ENCODE measurements at places on chromosomes 16 and 17.

DNA sequence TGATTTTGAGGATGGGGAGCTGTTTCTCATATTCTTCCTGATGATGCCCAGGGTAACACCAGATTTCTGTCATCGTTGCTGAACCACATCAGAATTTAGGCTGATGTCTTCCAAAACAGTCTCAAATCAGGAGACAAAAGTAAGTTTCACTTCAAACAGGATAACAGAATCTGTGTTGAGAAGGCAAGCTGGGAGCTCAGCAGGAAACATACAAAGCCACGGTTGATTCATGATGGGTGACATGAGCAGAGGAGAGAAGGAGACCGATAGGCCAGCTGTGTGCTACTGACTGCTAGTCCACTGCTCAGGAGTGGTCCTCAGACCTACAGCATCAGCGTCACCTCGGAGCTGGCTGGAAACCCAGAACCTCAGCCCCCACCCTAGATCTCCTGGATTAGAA is 62.9 kb upstream of the RCVRN start:
- no peak for DNase-seq

- no peak for DNase-seq
Observed at GRCh38 chr16:52741351-52741750, 194.4 kb upstream of the TOX3 start.

GRCh38 chr16:56337131-56337857 is 88.1 kb downstream of the AMFR start:
- DNase-seq: no peak

DNA sequence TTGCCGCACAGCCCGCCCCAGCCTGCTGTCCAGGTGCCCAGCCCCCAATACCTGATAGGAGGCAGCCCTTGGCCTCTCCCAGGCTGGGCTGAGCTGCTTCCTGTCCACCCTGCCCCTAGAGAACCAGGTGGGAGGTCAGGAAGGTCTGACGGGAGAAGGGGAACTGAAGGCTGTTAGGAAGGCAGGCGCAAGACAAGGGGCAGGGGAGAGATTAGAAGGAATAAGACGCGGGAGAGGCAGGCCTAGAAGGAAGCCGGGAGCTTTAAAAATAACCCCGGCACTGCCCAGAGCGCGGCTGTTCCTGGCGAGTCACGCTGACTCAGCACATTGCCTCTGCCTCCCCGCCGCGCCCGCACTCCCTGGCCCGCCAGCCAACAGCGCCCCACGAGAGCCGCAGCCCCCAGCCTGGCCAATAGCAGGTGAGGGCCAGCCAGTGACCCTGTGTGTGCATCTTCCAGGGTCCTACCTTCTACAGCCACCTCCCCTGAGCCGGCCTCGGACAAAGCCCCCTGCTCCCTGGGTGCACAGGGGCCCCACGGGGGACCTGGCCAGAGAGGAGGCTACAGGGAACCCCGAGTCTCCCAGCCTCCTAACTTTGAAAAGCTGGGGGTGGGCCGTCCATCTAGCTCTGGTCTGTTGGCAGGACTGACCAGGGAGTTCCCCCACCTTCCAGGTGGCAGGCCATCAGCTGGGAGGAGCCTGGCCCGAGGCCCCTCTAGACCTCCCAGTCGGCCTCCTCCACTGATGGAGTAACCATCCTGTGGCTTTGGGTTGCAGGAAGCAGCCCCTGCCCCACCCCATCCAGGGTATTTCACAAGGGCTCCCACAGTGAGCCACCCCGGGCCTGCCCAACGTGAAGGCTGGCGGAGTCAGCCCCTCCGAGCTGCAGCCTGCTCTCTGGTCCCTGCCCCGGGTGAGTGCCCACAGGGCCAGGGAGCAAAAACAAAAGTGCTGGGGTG is 4.0 kb downstream of the MAFG start:
- DNase-seq: no peak

- DNase-seq: no peak
Observed at GRCh38 chr17:58875261-58875660, 119.6 kb downstream of the PPM1E start.

GRCh38 chr17:7019367-7019766 is 3.5 kb upstream of the BCL6B start:
- DNase-seq: no peak

- DNase-seq: no peak
Observed at GRCh38 chr17:75933808-75934207, 7.0 kb downstream of the FBF1 start.

GRCh38 chr17:54608634-54609155 is 292.0 kb upstream of the TOM1L1 start:
- DNase-seq: no peak

DNA sequence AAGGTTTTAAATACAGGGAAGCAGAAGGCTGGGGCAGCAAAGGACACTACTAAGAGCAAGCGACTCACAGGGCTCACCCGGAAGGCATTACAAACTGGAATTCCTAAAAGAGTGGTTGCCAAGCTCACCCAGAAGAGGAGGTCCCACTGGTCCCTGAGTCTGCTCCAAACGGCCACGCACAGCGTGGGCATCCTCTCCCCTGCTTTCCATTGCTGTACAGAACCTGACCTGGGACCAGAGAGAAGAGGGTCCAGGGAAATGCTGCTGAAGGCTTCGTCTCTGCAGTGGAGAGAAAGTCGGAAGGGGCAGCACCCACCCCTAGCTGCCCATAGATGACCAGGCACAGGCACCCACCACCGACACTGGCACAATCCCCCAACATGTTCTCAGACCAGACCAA is 67.2 kb downstream of the ADCY9 start:
- no peak for DNase-seq

DNA sequence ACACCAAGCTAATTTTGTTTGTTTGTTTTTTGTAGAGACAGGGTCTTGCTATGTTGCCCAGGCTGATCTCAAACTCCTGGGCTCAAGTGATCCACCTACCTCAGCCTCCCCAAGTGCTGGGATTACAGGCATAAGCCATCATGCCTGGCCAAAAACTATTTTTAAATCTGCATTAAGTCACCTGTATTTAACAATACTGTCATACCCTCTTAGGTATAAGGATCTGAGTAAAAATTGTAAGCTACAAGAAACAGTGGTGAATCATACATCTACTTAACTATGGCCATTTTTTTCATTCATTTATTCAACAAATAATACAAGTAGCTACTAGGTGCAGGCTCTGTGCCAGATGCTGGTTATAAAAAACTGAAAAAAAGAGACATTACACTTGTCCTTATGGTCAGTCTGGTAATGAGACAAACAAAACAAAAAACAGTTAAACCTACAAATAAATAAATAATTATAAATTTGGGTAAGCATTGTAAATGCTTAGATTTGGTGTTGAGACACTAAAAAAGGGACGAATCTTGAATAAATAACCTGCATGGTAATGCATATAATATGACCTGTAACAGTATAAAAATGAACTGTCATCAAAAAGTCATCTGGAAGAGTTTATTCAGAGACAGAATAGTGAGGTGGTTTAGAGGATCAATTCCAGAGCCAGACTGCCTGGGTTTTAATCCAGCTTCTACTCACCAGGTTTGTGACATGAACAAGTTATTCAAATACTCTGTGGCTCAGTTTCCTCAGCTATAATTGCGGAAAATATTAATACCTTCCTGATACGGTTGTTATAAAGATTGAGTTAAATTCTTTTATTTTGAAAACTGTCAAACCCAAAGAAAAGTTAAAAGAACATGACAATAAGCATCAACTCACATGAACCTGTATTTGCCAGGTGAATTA is 26.8 kb downstream of the BRIP1 start:
- no peak for DNase-seq

- DNase-seq: no peak
Observed at GRCh38 chr16:83116274-83116892, 489.6 kb downstream of the CDH13 start.

DNA sequence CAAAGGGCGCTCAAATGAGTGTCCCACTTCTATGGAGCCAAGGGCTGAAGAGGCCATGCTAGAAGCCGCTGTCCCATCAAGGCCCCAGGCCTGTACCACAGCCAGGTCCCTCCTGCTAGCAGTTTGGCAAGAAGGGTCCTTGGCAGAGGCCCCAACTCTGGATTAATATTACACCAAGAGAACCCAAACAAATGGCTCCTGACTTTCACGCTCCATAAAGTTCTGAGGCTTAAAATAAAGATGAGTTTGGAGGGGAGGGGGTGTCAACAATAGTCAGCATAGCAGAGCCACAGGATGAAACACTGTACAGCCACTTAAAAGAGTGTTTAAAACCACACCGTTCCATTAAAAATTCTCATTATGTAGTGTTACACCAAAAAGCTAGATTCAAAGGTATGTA is 30.5 kb downstream of the CUEDC1 start:
- DNase-seq: peak; percentile 20

DNA sequence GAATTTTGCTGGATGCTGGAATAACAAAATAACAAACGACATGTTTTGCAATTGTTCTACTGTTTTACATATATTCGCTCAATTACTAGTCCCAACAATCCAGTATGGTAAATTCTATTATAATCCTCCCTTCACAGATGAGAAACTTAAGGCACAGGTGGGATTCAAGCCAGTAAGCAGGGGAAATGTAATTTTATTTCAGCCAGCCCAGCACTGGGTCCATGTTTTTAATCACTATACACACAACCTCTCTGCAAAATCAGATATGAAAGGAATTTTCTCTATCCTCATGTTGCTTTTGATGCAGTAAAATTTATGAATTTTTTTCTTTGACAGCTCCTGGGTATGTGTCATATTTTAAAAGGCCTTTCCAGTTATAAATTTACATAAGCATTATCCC is 4.4 kb downstream of the KRTAP4-5 start:
- DNase-seq: no peak

DNA sequence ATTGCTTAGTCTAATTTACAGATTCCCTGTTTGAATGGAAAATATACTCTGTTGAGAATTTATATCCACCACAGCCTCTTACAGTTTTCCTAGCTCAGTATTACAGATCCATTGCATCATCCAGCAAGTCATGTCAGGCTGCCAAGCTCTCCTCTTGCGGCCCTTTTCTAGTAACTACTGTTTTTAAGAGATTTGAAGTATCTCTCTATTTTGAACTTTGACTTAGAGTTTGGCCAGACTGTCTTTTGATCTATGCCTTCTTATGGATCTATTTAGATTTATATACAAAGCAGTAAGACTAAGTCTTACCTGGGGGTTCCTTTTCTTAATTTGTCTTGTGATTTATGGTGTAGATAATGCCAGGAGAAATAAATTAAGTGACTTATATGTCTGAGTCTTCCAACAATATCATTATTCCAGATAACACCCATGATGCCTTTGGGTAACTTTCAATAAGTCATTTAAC is 53.1 kb upstream of the ABCC11 start:
- no peak for DNase-seq

DNA sequence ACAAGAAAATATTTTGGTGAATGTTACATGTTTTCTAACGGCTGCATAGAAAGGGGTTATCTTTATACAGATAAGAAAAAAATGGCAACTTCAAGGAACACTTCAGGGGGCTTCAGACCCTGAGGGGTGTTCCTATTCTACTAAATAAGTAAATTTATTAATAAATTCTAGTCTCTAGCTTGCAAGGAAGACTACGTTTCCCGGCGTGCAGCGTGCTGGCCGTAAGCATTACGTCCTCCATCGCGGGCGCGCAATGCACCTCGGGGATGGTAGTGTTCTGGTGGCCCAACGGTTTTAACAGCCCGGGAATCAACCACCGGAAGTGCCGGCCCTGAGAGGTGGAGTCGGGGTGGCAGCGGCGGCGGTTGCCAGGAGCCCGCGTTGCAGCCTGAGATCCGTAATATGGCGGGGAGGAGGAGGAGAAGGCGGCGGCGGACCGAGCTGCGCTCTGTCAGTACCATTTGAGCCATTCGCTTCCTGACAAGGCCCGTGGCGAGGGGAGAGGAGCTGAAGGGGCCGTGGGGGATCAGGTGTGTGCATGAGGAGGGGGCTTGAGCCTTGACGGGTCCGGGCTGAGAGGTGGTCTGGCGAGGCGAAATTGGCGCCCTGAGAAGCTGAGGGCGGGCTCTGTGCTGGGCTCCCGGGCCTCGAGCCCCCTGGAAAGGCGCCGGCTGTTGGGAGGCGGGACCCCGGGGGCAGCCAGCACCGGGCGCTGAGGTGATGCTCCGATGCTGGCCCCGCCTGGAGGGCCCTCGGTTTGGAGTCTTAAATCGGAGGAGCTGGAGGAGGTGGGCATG is at the start of gene CCP110:
TSS of gene CCP110 (plus strand) at position 384 of the 797 bp plus-strand sequence. CDS start 3,940 bp downstream, outside the sequence.
- peak; percentile 99 for DNase-seq

DNA sequence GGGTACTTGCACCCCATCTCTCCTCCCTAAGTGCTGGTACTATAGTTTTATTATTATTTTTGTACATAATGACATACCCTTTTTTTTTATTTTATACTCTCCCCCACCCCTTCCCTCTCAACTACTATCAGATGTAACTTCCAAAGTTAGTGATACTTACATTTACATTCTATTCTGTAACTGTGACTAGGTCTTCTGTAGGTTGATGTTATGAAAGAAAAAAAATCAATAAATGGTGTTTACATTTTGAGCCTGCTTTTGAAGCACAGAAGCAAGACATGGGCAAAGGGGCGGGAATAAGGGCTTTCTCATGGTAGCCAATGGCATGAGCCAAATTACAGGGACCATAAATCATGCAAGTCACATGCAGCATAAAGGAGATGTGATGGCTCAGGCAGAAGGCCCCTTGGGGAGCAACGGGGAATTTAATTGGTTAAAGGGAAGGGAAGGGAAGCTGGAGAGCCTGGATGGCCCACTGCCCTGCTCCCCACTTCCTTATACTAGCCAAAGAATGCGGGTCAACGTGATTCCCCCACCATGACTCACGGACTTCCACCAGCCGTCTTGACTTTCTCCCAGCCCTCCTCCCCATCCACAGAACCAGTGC is 2.4 kb upstream of the ACSF2 start:
- DNase-seq: peak; percentile 95

- no peak for DNase-seq
Observed at GRCh38 chr17:3529817-3530741, 27.5 kb downstream of the TRPV3 start.

DNA sequence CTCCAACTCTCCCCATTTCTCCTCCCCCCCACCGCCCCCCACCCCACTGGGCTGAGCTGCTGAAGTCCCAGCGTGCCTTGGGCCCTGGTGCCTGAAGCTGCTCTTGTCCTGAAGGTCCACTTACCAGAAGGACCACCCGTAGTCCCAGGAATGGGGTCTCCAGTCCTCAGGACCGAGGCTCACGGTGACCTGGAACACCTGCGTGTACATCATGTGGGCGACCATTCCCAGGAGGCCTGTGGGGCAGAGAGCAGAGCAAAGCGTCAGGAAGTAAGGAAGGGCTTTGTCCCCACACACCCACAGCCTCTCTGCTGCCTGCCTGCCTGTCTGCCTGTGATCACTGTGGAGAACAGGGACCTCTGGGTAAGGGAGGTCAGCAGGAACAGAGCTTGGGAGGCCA is 218.7 kb downstream of the GSG1L start:
- no peak for DNase-seq

DNA sequence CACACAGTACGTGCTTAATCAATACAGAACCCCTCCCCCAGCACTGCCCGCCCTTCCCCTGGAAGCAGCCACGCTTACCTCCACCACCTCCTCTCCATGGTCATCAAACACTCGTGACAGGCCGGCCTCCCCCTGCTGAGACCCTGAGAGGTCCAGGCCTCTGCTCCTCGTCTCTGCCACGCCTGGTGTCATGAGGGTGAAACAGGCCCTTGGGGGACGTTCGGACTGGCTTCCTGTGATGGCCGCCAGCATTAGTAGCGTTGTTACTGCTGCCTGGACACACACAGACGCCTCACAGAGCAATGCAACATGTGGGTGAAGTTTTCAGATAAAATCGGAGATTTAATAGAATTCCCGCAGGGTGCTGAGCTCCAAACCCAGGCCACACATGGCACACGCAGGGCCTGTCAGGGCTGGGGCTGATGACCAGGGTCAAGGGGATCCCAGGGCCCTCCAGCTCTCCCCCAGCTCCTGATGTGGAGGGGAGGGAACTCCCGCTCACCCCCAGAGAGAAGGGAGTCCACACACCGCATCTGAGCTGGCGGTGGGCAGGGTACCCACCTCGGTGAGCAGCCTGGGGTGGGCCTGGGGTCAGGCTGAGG is 15.9 kb upstream of the SLC38A10 start:
- DNase-seq: no peak
